ENCODE measurements at places on chromosomes 6 and 20.

DNA sequence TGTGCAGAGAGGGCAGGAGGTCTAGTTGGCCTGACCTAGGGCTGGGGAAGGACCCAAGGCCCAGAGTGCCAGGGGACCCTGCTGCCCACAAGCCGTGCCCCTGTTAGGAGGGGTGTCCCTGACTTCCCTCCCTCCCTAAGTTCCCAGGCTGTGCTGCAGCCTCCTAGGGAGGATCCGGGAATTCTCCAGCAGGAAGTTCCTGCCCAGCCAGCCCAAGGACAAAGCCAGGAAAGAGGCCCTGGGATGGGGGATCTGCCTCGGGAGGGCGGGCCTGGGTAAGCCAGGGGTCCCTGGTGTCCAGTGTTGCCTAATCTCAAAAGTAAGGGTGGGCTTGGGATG lies 9.3 kb upstream of the BAK1 start:
- DNase-seq, result no peak

DNA sequence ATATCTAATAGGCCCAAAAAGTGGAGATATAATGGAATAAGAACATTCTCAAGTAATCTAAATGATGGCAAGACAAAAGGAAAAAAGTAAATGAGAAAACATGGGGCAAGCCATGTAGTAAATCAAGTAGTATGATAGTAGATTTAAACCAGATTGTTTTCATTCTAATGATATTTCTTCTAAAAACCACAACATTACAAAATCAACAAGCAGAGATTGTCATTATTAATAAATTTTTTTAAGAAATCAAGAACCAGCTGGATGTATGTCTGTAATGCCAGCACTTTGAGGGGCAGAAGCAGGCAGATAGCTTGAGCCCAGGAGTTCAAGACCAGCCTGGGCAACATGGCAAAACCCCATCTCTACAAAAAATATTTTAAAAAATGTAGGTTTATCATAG lies 155.0 kb downstream of the RNGTT start:
- no peak for DNase-seq

- no peak for DNase-seq
These were observed 3.7 kb downstream of the GRIK2 start for GRCh38 chr6:101397199-101397598.

DNA sequence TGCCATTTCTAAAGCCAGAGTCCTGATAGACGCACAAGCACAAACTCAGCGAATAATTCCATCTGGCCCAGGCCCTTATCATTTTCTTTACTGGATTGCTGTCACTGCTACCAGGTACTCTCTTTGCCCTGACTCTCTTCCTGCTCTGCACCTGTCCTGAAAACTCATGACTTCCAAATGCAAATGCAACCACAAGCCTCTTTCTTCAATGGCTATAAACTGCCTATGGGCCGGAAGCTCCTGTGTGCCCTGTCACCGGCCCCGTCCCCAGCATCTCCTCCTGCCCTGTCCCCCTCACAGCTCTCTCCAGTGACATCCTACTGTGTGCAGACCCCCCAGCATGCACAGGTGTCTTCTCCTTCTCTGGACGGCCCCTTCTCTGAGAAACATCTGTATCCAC lies 302.6 kb downstream of the GMDS start:
- DNase-seq, result no peak

DNA sequence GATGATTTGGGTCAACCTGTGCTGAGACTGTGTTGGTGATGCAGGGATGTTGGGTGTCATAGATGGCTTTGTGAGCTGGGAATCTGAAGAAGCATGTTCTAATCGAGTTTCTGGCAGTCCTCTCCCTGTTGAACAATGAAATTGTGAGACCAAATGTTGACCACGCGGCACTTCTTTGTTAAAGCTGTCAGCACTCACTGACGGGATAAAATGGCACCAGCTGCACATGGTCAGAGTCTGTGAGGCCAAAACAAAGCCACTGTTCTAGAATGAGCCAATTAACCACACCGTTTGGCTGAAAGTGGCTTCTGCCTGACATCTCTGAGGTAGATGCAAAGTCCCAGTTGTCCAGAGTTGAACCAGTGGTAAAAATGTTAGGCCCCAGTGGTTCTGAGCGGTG lies 562.2 kb downstream of the KIF16B start:
- no peak for DNase-seq

- DNase-seq, result no peak
These were observed 21.2 kb downstream of the CUL9 start for GRCh38 chr6:43203029-43203717.

DNA sequence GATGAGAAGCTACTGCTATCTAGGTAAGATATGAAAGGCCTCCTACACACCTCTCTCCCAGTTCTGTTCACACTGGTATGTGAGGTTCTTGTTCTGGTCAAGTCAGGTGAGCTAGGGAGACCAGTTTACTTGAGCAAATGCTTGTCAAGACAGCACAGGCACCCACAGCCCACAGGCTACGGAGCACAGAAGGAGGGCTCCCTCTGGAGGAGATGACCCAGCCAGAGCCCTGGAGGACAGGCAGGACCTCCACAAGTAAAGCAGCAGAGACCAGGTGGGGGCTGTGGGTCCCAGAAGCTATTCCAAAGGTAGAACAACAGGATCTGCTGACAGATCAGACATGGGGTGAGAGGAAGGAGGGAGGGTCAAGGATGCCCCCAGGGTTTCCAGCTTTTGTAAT lies 13.2 kb downstream of the MMP24OS start:
- DNase-seq, result no peak

DNA sequence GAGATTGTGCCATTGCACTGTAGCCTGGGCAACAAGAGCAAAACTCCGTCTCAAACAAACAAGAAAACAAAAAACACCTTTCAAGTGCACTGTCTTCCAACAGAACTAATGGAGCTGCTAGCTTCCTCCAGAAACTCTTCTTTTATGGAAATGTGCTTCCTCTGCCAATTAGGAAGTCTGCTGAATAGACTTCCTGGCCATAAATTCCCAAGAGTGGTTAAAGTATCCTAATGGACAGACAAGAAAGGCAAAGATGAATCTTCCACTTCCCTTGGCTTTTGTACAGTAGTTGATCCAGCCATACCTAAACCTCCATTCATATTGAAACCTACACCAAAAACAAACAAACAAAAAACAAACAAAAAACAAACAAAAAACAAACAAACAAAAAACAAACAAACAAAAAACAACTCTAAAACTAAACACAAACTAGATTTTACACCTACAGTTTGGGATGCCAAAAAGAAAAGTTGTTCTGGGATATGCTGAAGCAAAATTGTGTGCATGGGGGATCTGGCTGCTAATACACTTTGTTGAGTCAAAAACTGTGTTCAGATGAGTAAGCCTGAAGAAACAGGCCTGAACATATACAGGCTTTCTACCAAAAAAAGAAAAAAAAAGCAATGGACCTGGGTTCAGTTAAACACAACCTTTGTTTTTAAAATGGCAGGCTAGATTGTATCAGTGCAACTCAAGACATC lies 59.8 kb upstream of the CARMIL1 start:
- DNase-seq, result no peak

- no peak for DNase-seq
These were observed 140.7 kb upstream of the MCHR2 start for GRCh38 chr6:100134703-100135102.

- no peak for DNase-seq
These were observed 1424.8 kb upstream of the EYS start for GRCh38 chr6:67131827-67132226.

- no peak for DNase-seq
These were observed 2.7 kb downstream of the EYA4 start for GRCh38 chr6:133243723-133244305.

- no peak for DNase-seq
These were observed 26.1 kb downstream of the MANBAL start for GRCh38 chr20:37315452-37316110.

DNA sequence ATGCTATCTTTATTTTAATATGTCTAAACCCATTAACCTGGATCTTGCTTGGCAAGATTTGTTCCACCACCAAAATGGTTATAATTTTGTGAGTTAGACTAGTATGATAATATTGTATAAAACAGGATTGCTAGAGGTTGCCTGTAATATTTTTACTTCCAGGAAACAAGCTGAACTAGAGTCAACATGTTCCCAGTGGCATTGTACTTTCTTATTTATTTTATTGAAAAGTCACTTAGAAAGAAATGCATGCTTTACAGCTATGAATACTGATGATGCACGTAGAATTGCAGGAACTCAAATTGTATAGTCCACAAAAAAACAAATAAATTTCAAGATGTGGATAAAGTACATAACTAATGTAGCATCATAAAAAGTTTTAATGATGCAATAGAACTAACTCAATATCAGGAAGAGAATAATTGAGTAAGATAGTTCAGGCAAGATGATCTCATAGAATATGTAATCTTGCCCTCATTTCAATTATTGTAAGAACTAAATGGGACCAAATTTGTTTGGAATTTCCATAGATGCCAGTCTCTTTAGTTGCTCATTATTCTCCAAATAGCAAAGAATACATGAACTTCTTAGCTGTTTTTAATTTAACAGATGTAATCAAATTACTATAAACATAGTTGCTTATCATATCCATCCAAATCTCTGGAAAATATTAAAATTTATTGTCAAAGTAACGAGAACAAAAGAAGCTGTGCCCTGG lies 451.8 kb downstream of the COL12A1 start:
- DNase-seq, result no peak

GRCh38 chr6:112002307-112002706 lies 51.6 kb upstream of the CCN6 start:
- DNase-seq, result no peak

GRCh38 chr6:43170417-43170930 lies 595 bp upstream of the SRF start:
- no peak for DNase-seq

GRCh38 chr6:32885698-32886286 lies 31.8 kb downstream of the PSMB9 start:
- DNase-seq, result no peak

- no peak for DNase-seq
These were observed 8.7 kb downstream of the UBR2 start for GRCh38 chr6:42572523-42572922.

DNA sequence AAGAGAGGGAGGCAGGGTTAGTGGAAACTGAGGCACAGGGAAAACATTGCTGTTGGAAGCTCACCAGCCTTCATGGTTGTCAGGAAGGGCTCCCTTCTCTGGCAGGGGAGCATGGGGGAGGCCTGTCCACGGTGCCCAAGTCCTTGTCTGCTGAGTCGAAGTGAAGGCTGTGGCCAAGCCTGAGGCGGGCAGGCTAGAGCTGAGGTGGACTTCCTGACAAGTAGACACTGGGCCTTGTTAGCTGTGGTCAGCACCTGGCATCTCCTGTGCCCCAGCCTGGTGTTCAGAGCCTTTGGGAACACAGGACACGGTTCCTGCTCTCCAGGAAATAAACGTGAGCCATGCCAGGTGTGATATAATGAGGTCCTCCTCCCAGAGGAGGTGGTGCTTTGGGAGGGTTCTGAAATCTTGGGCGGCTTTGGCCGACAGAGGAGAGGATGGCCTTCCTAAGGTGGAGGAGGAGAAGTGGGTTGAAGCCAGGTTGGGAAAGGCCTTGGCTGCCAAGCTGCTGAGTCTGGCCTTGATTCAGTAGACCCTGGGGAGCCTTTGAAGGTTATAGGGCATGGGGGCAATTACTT lies 138.4 kb upstream of the RNF24 start:
- DNase-seq, result no peak

GRCh38 chr20:40651151-40651550 lies 37.9 kb downstream of the MAFB start:
- DNase-seq, result no peak

GRCh38 chr6:12543953-12544352 lies 172.6 kb upstream of the PHACTR1 start:
- no peak for DNase-seq

DNA sequence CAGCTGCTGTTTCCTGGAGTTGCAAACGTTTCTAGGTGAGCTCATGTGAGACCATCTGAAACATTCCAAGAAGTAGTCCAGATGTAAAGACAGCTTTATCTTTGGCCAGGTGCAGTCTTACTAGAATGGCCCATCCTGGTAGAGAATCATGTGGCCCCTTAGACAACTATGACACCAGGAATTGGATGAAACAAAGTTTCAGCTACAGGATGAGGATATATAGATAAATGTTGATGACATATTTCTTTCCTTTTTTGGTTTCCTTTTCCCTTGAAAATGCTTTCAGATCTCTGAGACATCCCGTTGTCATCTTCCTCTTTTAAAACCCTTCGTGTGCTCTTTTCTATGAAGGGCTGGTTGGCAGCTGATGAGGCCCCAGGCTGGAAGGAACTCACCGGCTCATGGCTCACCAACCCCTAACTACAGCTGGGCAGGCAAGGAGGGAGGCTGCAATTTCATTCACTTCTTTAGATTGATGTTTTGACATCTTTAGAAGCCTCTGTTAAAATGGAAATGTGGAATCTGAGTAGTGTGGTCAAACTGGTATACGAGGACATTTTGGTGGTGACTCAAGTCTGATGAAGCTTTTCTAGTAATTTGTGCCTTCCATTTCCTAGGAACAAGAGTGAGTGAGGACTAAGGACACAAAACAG lies 167.9 kb upstream of the TNFAIP3 start:
- no peak for DNase-seq
